ENCODE measurements at places on chromosomes 3 and 15.

- no peak for DNase-seq
Measured at GRCh38 chr3:117602058-117602644, 892.6 kb downstream of the TUSC7 start.

DNA sequence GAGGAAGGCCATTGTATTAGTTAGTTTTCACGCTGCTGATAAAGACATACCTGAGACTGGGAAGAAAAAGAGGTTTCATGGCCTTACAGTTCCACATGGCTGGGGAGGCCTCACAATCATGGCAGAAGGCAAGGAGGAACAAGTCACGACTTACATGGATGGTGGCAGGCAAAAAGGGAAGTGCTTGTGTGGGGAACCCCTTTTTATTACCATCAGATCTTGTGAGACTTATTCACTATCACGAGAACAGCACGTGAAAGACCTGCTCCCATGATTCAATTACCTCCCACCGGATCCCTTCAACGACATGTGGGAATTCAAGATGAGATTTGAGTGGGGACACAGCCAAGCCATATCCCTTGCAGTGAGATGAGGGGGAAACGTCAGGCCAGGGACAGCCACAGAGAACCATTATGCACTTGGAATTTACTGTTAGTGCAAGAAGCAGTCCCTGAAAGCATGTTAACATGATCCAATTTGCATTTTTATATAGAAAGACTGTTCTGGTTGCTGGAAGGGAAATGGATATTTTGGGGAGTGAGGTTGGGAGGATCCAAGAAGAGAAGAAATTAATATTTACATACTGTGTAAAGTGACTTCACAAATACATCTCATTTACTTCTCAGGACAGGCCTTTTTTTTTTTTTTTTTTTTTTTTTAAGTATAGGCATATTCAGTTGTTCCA is 87.1 kb downstream of the ARNT2 start:
- DNase-seq: no peak

DNA sequence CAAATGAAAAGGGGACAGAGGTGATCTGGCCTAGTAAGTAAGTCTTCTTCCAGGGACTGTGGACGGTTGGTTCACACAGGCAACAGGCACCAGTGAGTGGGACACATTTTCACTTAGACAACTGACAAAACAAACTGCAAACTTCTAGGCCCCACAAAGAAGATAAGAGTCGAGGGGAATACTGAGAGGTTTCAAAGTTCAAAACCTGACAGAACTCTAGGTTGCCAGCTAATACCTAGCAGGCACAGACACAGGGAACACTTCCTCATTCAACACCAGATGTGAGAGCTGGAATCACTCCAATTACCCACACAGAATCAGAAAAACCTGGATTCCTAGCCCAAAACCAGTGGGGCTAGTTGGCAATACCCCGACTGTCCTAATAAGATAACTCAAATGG is 621.7 kb downstream of the ZPLD1 start:
- DNase-seq: no peak

DNA sequence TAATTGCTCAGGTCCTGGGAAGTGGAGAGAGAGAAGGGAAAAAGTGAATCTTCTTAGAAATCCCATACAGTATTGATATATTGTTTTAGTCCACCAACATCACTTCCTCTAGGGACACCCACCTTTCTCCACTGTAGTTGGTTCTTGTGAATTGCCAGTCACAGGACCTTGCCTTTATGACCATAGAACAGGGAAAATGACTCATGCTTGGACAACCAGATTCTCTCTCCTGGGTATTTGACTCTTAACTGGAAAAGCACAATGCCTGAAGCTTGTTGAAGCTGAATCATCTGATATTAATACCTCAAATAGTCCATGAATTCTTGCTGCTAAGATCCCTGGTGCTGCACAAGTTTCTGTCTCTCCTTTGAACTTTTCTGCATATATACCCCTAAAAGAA is 32.5 kb upstream of the DCLK3 start:
- no peak for DNase-seq

DNA sequence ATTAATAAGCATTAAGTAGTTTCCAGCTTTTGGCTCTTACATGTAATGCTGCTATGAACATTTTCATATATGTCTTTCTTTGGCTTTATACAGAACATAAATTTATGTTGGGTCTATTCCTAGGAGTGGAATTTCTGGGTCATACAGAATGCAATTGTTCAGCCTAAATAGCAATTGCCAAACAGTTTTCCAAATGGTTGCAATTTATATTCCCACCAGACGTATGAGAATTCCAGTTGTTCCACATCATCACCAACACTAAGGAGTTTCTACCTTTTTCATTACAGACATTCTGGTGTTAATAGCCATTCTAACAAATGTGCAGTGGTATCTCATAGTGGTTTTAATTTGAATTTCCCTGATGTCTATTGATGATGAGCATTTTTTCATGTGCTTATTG is 160.1 kb upstream of the TMC3 start:
- no peak for DNase-seq

DNA sequence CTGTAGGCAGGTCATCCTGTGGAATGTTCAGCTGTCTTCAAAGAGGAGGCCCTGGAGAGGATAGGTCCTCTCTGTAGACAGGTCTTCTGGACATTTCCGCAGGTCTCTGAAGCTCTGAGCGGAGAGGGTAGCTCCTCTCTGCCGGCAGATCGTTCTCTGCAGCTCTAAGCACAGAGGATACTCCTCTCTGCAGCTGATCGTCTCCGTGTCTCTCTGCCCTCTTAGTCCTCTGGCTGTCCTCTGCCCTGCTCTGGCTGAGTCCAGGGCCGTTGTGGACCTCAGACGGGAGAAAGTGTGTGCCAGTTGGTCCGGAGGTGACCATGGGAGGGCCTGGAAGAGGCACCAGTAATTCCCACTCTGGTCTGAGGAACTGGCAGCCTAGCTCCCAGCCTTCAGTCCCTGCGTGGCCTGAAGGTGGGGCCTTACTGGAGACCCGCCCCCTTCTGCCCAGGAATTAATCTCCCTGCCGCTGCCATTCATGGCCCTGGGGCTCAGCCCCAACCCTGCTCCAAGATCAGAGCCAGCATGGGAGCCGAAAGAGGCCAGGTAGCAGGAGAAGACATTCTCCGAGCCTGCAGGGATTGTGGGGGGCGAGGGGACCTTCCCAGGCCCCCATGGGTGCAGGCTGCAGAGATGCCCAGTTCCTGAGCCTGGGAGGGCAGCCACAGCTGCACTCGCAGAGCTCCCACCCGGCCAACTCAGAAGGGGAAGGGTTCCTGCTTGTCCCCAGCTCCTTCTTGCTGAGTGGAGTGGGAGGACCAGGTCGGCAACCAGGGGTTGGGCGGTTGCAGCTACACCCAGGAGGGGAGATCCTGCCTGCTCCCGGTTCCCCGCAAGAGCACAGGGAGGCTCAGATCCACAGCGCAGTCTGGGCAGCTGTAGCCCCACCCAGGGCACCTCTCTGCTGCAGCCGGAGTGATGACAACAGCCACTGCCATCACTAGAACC is 488.7 kb downstream of the RSL24D1 start:
- no peak for DNase-seq

DNA sequence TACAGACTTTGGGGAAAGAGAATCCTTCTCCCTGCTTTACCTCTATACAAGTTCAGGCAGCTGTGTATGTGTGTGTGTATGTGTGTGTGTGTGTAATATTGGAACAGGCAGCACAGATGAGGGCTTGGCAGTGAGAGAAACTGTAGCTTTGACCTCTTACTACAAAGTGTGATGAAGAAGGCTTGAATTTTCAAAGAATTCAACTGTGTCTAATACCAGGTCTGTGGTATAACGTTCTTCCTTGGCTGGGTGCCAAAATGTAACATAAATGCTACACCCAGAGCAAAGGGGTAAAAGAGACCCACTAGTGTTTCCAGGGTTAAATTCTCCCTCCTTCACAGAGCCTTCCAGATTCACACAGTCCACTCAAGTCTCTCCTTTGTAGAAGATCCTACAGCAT is 51.1 kb downstream of the CHST2 start:
- no peak for DNase-seq

GRCh38 chr3:49792371-49793150 is 6.2 kb upstream of the IP6K1 start:
- DNase-seq: no peak

- DNase-seq: no peak
Measured at GRCh38 chr3:192817053-192817452, 89.7 kb upstream of the FGF12 start.

GRCh38 chr3:158106766-158107471 is 699 bp upstream of the SHOX2 start:
- DNase-seq: no peak

DNA sequence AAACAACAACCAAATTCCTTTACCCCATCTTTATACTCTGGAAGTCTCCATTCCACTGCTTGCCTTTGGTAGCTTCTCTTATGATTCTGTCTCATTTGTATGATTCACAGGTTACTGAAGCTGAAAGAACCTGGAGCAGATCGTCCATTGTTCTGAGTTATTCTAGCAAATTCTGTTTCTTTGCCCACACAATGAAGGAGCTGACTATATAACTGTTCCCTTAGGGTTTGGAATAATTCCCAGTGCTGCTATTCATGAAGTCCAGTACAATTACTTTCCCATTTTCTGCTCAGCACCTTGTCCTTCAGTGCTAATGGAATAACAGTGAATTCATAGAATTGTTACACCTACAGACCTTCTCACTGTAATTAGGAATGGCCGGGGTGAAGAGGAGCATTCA is 167.8 kb downstream of the CHST2 start:
- no peak for DNase-seq

DNA sequence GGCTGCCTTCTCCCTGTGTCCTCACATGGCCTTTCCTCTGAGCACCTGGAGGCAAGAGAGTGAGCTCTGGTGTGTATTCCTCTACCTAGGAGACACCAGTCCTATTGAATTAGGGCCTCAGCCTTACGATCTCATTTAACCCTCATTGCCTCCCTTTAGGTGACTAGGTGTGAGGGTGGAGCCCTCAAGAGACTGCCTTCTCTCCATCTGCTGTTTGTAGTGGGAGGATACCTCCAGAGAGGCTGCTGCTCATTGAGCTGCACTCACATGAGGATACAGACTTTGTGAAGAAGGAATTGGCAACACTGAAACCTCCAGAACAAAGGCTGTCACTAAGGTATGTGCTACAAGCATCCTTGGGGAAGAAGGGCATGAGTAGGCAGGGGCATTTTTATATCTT is at the start of gene CCR8:
Gene CCR8 (plus strand): TSS at position 217 of the 400 bp plus-strand sequence. CDS start 2,623 bp downstream, outside the sequence.
- DNase-seq: no peak
